Stimulated activated CD4-positive, alpha-beta T cell treated with anti-CD3 and anti-CD28 coated beads, Interleukin-4, amount 100 ng/mL, for 1 hour (primary cell): ENCODE measurements at places on chromosomes 4 and X.

- DNase-seq = no peak
These were observed 28.1 kb upstream of the HPRT1 start for GRCh38 chrX:134431894-134432293.

DNA sequence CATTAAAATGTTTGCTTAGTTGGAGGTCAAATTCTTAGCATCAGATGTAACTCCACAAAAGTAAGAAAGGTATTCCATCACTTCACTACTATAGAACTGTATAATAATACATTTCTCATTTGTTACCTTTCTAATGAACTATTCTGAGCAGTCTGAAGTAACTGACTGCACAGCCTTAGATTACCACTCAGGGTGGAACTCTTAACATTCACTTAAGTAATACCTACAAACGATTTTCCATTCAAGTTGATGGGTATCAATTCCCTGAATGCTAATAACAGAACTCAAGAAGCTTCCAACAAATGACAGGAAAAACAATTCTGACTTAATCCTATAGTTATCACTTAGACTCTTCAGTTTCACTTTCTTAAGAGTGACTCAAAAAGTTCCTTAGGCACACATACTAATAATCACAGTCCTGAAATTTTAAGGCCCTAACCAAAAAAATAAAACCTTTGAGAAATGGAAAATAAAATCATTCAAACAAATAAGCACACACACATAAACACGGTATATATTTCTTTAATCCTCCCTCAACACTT is 20.9 kb downstream of the HNRNPD start:
- DNase-seq = no peak

DNA sequence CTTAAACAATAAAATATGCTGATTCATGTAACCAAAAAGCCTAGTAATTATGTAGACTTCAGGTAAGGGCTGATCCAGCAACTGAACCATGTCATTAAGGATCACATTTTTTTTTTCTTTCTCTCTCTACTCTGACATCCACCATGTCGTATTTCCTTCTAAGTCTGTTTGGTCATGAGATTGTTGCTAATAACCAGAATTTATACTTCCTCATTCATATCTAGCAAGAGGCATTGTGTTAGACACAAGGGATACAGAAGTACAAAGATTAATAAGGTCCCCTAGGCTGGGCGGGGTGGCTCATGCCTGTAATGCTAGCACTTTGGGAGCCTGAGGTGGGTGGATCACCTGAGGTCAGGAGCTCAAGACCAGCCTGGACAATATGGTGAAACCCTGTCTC is 24.1 kb downstream of the PHEX start:
- DNase-seq = no peak

DNA sequence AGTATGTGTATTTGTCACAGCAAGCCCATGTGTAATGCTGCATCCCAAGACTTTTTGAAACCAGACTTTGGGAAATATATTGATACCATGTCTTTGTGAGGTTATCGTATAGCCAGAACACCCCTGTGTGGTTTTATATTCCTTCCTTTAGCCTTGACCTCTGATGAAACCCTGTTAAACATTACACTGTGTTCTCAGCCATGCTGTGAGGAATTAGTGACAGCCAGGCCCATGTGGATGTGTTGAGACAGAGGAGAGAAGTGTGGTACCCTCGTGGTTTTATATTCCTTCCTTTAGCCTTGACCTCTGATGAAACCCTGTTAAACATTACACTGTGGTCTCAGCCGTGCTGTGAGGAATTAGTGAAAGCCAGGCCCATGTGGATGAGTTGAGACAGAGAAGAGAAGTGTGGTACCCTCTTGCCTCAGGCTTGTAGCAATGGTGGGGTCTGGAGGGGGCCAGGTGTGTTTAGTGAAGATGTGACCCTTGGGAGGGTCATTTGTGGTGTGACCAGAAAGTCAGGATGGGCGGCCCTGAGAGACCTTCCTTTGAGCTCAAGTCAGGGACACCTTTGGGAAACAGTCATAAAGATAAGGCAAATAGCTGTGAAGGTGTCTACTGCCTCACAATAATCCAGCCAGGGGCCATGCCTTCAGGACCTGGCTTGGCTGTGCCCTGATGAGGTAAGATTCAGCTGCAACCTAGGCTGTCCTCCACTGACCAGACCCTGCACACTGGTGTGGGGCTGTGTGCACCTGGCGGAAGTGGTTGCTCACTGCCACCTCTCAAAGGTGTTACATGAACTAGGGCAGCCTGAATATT is 110.0 kb downstream of the IRF2 start:
- DNase-seq = no peak

GRCh38 chr4:118834070-118834469 is 1.9 kb downstream of the SEC24D start:
- DNase-seq = no peak

DNA sequence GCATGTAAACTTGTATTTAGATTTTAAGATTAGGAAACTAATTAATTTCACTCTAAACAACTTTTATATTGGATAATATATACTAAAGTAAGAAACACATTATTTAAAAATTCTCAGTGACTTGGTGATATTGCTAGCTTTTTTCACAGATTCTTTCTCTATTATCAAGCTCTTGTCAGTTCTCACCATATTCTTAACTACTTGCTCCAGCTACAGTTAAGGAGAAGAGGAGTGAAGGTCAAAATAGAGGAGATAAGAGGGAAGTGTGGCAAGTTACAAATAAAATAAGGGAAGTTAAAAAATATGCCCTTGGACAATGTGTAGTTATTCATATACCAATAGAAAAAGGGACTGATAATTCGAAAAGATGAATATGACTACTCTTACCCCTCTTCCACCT is 34.7 kb upstream of the NAF1 start:
- DNase-seq = no peak

DNA sequence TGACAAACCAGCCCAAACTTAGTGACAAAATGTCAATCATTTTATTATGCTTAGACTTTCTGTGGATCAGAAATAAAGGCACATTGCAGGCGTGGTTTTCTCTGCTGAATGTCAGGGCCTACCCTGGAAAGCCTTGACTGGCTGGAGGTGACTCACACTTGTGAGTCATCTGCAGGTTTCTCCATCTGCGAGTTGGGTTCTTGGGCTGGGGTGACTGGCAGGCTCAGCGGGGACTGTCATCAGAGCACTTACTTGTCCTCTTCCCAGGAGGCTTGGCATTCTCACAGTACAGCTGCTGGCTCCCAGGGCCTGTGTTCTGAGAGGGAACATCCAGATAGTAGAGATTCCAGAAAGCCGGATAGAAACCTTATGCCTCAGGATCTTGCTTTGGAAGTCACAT is 153.8 kb upstream of the AGA start:
- DNase-seq = peak; percentile 12

GRCh38 chrX:154426916-154427770 is 1.3 kb upstream of the ATP6AP1 start:
- no peak for DNase-seq

- no peak for DNase-seq
These were observed 9.0 kb downstream of the NAT8L start for GRCh38 chr4:2068198-2068470.

DNA sequence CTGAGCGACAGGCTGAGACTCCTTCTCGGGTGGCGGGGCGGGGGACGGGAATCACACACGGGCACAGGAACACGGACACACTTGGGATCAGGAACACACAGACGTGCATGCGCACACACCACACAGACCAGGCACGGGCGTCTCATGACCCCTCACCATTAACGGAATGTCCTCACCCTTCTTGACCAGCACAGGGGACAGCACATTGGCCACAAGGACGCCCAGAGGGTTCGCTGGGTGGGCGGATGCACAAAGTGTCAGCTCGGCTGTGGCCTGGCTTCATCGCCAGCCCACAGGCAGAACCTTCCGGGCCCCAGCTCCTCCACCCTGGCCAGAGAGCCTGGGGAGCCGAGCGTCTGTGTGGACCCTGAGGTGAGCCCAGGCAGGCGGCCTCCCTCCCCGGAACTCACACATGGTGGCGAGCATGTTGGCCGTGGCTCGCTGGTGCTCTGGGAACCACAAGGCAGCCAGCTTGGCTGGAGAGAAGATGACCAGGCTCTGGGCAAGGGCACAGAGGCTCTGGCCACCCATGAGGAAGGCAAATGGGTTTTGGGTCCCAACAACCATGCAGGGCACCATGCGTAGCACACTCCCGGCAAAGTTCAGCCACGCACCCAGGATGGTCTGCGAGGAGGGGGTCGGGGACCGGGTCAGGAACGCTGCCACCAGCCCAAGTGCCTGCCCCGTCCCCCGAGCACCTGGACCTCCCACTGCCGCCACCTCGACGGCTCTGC is 3.1 kb downstream of the SLC49A3 start:
- no peak for DNase-seq

DNA sequence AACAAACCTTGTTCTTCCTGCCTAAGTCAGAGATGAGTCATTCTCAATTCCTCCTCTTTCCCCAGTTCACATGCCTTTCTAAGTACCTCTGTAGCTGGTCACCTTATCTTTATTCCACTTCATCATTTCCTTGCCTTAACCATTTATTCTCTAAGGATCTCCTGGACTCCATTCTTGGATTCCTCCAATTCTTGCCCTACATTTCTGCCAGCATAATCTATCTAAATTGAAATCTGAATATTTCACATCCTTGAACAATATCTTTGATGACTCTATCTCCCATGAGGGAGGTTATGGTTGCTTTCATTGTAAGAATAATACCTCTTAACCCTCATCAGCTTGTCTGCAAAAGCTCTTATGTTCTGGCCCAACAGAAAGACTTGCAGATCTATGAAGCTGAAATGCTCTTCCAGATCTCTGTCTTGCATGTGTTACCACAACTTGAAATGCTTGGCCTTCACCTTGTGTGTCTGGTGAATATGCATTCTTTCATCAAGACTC is 28.6 kb upstream of the PDE5A start:
- DNase-seq = no peak

GRCh38 chr4:179372746-179373145 is 1930.5 kb upstream of the AGA start:
- no peak for DNase-seq

GRCh38 chrX:16462912-16463311 is 187.0 kb upstream of the S100G start:
- no peak for DNase-seq

DNA sequence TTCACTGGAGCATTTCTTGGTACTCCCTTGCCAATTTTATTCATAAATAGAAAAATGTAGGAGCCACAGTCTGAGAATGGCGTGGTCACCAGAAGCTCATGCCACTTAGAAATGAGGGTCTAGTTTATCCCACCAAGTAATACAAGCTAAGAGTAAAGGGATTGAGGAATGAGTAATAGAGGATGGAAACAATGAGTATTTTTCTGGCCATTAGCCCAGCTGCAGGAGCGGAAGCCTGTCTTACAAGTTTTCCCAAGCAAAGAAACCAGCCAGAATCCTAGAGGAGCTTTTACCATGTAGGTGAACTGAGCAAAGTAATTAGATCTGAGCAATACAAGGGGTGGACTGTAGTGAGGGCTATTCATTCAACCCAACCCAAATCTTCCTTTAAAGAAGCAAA is 160.7 kb upstream of the NPY2R start:
- DNase-seq = no peak

DNA sequence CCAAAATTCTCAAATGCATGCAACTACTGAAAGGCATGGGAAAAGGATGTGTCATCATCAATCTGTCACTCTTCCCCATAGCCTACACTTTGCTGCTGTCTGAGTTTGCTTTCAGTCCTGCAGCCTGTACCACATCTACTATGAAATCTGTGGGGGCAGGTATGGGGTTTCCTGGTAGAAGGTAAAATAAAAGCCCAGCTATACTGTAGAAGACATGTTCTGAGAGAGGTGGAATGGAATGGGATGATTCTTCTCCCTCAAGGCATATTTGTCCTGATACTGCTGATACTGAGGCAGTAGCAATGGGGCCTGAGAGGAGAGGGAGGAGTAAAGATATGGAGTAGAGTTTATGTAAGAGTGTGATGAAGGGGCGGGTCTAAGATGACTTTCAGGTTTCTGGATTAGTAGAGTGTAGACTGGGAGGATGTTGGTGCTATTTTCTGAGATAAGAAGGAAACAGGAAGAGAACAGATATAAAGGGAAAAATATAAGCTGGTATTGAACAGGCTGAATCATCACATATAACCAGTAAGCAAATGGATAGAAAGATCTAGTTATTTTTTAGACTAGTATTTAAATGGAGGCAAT is 38.7 kb upstream of the GYPA start:
- no peak for DNase-seq

DNA sequence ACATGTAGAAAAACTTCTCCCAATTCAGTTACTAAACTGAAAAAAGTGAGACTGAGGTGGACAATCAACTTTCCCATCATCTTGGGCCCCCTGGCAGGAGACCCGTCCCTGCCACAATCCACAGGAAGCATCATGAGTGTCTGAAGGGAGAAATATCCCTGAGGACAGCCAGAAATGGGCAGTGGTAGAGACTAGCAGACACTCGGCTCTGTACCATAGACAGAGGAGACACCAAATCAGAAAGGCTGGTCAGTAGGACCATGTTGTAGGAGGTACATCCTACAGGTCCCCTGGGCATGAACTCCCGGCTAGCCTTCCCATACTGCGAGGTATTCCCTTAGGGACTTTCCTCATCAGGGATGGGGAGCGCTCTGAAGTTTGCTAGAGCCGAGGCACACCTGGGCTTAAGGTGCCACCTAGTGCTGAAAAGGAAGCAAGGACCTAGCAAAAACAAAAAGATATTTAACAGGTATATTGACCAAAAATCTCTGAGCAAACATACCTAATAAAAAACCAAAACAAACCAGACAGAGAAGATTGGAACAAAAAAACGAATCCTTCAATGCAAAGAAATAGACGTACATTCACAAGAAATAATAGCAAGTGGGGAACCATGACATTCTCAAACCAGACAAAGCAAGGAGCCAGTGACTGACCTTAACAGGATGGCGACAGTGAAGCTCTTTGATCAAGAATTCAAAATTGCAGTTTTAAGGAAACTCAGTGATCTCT is 55.6 kb downstream of the HAUS3 start:
- DNase-seq = no peak

- DNase-seq = no peak
These were observed 460.6 kb downstream of the NAF1 start for GRCh38 chr4:162706051-162706450.

GRCh38 chr4:33566649-33567048 is 2677.7 kb downstream of the ARAP2 start:
- DNase-seq = no peak

DNA sequence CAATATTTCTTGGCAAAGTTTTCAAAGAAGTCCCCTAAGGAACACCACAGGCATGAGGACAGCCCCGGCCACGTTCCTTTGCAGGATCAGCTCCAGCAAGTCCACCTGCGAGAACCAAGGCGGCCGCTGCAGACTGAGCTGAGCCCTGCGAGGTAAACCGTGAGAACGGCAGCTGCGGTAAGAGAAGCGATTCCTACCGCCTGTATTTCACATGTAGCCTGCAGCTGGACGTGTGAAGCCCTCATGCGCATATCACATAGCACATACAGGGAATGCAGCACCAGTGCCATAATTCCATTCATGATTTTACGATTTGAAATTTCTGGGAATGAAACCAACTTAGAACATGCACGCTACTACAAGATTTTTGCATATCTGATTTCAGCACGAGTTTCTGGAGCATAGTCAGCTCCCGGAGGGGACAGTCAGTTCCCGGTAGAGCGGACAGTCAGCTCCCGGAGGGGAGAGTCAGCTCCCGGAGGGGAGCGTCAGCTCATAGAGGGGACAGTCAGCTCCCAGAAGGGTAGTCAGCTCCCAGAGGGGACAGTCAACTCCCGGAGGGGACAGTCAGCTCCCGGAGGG is 41.7 kb downstream of the FGFRL1 start:
- DNase-seq = no peak

- no peak for DNase-seq
These were observed 60.0 kb downstream of the C4orf50 start for GRCh38 chr4:5958199-5958735.

- no peak for DNase-seq
These were observed 1382.5 kb downstream of the C4orf33 start for GRCh38 chr4:130478406-130478805.

- DNase-seq = no peak
These were observed 40.2 kb upstream of the TET2 start for GRCh38 chr4:105106426-105106825.
